ENCODE measurements at places on chromosomes 11 and 22.

GRCh38 chr11:45796461-45796861 lies 8.5 kb upstream of the SLC35C1 start:
- no peak for DNase-seq

GRCh38 chr11:117792992-117793391 lies 4.0 kb downstream of the DSCAML1 start:
- no peak for DNase-seq

GRCh38 chr11:63682066-63683021 lies 1.0 kb downstream of the RTN3 start:
- peak; percentile 78 for DNase-seq

DNA sequence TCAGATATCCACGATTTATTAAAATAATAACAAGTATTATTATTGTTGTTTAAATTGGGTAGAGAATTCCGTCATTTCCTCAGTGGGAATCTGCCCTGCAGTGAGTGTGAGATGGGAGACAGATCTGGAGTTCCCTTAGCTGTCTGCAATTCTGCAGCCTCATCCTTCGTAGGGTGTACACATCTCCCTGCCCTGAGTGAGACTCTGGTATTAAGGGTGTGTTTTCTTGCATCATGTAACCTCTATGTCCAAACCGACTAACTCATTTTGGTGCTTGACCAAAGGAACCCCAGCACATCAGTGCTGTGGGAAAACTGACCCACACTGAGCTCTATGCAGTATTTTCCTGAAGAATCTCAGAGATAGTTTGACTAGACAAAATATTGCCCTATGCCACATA lies 157.6 kb downstream of the LDLRAD3 start:
- DNase-seq = no peak

DNA sequence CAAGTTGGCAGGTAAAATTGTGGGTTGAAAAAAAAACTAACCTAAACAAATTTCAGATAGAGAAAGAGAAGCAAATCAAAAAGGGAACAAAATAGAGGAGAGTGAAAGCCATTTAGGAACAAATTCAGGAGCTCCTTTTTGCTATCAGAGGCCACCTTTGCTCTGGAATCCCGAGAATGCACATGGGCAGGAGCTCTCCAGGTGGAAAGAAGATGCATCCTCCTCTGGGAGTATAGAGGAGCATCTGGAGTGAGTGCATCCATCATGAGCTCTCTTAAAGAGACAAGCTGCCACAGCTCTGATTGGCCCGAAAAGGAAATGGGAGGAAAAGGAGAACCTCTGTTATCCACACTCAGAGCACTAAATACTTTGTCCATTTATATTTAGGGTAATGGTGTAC lies 26.3 kb downstream of the MRGPRX1 start:
- DNase-seq = no peak

DNA sequence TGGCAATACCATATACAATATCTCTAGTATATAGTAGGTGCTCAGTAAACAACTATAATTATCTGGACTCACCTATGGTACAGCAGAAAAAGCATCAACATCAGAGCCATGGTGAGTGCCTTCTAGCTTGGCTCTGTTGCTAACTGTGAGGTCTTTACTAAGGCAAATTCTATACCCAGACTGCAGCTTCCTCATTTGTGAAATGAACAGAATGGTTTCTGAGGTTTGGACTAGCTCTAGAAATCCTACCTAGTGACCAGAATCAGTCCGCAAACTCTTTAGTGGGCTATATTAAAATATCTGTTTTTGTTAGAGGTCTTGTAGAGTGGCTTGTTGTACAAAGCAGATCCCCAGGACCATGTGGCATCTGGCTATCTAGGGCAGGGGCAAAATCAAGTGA lies 3.7 kb downstream of the MS4A1 start:
- DNase-seq = no peak

- DNase-seq = peak; percentile 97
These were observed at the start of gene MALAT1 for GRCh38 chr11:65498977-65499712. Gene MALAT1 (plus strand): TSS chr11:65499045.
